Transverse colon (tissue), 4 donors: ENCODE measurements at places on chromosomes 16 and 17.

DNA sequence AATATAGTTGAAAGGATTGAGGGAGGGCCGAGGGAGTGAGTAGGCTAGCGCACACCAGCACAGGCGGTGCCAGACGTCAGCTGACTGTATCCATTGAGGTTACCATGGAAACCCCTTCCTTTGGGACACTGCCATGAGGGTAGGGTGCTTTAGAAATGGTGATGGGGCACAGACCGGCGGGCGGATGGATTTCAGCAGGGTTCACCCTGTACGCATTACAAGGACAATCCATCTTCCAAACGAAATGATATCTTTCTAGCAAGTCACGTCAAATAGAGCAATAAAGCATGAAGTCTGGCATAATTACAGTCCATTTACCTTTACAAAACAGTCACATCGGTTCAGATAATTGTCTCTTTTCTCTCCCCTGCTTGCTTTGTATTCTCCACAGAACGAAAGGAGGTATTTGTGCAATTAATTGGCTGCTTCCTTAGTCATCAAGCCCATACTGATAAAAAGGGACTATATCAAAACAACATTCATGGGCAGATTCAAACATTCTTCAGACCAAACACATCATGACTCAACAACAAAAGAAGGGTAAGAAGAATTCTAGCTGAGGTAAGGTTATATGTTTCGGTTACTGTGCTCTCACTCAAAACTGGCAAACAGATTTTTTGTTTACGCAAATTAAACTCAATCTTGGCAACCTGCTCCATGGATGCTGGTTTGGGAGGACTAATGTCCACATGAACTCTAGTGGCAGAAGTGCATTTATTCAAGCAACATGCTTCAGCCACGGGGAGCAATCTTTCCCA is 140.6 kb downstream of the CDK5R1 start:
- no peaks in the 10 kb centered on the region for H3K36me3 ChIP-seq
- H3K4me3 ChIP-seq = no peak overlapping the region
- H3K27me3 ChIP-seq = no peaks in the 10 kb centered on the region
- DNase-seq = no peak
- no peak overlapping the region for H3K27ac ChIP-seq
- H3K4me1 ChIP-seq = no peaks in the 10 kb centered on the region

- DNase-seq = no peak
- H3K4me3 ChIP-seq = no peak overlapping the region
- no peak overlapping the region for H3K27ac ChIP-seq
- no peaks in the 10 kb centered on the region for H3K27me3 ChIP-seq
Measured at GRCh38 chr17:78802459-78802858, 20.4 kb upstream of the CYTH1 start.

GRCh38 chr16:82888591-82889001 is 261.8 kb downstream of the CDH13 start:
- H3K27ac ChIP-seq = no peak overlapping the region
- DNase-seq = no peak

- H3K27ac ChIP-seq = no peak overlapping the region
- no peak for DNase-seq
- H3K4me1 ChIP-seq = peaks cover 14% of the 10 kb centered on the region
- no peaks in the 10 kb centered on the region for H3K36me3 ChIP-seq
- H3K27me3 ChIP-seq = no peaks in the 10 kb centered on the region
Measured at GRCh38 chr16:72098936-72099335, 5.3 kb downstream of the DHX38 start.

DNA sequence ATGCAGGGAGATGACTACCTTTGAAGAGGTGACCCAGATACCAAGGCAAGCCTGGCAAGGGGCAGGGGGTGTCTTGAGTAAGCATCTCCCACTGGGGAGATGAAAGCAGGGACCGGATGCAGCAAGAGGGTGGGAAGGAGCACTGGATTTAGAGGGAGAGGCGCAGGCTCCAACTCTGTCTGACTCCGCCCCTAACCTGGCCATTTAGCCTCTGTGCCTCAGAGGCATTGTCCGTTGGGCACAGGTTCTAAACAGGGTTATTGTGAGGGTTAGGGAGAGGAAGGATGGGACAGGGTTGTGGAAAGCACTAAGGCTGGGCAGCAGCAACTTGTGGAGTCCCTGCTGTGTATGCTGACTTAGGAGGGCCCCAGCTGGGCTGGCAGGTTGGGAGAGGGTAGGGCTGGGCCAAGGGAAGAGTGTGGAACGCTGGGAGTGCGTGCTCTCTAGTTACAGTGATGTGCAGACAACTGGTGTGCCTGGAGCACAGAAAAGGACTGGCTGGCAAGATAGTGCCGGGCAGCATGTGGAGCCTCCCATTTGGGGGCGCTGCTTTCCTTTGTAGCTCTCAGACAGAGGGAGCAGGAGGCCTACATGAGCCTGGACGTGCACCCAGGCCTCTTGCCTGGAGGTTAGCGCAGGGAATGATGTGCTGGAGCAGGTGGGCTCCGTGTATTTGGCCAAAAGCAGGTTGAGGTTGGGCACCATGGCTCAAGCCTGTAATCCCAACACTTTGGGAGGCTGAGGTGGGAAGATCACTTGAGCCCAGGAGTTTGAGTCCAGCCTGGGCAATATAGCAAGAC is 26.2 kb downstream of the TBX2 start:
- no peak overlapping the region for H3K27ac ChIP-seq
- no peaks in the 10 kb centered on the region for H3K4me1 ChIP-seq
- no peaks in the 10 kb centered on the region for H3K36me3 ChIP-seq
- H3K27me3 ChIP-seq = peaks cover 49% of the 10 kb centered on the region

GRCh38 chr16:81693744-81694303 is 85.3 kb upstream of the PLCG2 start:
- DNase-seq = no peak
- H3K4me3 ChIP-seq = no peak overlapping the region
- H3K27me3 ChIP-seq = no peaks in the 10 kb centered on the region
- H3K36me3 ChIP-seq = peaks cover 15% of the 10 kb centered on the region
- H3K4me1 ChIP-seq = peaks cover 7% of the 10 kb centered on the region
- peak overlapping the region; percentile 82 for H3K27ac ChIP-seq

DNA sequence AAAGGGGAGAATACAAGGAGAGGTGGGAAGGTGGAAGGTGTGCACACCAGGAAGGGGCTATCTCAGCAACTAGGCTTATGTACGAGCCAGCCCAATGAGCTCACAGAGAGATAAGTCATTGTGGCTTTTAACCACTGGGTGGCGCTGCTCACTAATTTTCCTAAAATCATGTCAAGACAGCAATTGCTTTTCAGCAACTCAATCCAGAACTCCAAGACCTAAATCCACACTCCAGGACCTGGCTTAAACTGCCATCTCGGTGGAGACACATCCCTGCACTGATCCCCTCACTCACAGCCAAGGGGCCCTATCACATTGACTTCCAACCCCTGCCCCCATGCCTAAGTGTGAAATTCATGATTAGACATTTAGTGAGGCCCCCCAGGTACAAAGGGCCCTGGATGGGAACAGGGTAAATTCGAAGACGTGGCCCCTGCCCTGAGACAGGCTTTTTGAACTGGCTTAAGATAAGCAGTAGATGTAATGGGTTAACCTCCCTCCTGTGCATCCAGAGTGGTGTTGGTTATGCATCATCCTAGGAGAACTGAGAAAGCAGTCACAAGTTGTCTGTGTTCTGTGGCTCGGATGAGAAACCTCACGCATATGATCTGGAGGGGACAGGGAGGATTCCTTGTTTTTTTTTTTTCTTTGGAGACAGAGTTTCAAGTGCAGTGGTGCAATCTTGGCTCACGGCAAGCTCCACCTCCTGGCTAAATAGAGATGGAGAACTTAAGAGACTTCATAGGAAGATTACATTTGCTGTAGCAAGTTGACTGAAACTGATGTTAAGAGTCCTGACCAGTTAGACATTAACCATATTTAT is 11.5 kb downstream of the CCL16 start:
- no peak overlapping the region for H3K4me3 ChIP-seq
- peak; percentile 87 for DNase-seq
- no peaks in the 10 kb centered on the region for H3K36me3 ChIP-seq
- H3K27me3 ChIP-seq = no peaks in the 10 kb centered on the region
- H3K27ac ChIP-seq = no peak overlapping the region

GRCh38 chr16:85027349-85027957 is at the start of gene KIAA0513:
Gene KIAA0513 (plus strand): TSS chr16:85027795. CDS start chr16:85067072, 39,277 bp downstream.
- no peaks in the 10 kb centered on the region for H3K27me3 ChIP-seq
- peak within 1 kb of the TSS; percentile 92 for H3K4me3 ChIP-seq
- H3K36me3 ChIP-seq = no peaks in the 10 kb centered on the region
- peaks cover 38% of the 10 kb centered on the region for H3K4me1 ChIP-seq
- H3K27ac ChIP-seq = peak within 1 kb of the TSS; percentile 91

- no peaks in the 10 kb centered on the region for H3K4me1 ChIP-seq
- H3K36me3 ChIP-seq = no peaks in the 10 kb centered on the region
- no peak overlapping the region for H3K27ac ChIP-seq
- DNase-seq = no peak
- H3K27me3 ChIP-seq = no peaks in the 10 kb centered on the region
Measured at GRCh38 chr17:81373536-81374160, 21.6 kb upstream of the BAHCC1 start.

DNA sequence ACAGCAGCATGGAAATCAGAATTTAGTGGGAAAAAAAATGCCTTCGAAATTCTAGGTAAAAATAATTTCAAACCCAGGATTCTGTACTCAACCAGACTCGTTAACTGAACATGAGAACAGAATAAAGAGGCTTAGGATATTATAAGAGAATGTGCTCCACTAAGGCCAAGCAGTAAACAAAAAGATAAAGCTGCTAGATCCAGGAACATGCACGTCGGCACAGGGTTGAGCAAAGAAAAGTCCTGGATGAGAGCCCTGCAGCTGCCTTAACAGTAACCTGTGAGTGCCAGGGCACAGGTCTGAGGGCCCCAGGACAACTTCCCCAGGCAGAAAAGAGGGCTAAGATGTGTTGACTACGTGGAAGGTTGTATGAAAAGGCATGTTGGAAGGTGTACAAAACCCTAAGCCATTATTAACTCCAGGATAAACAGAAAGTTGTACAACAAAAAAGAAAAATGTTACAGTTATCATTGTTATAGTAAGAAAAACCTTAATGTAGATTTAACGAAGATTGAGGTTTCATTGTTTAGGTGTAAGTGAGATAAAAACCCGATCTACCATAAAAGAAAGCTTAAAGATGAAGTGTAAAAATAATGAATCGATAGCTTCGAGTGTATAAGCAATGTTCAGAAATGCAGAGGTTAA is 42.3 kb upstream of the RBFOX3 start:
- peaks cover 3% of the 10 kb centered on the region for H3K4me1 ChIP-seq
- H3K36me3 ChIP-seq = no peaks in the 10 kb centered on the region
- H3K4me3 ChIP-seq = no peak overlapping the region
- peak overlapping the region; percentile 64 for H3K27ac ChIP-seq
- no peak for DNase-seq

DNA sequence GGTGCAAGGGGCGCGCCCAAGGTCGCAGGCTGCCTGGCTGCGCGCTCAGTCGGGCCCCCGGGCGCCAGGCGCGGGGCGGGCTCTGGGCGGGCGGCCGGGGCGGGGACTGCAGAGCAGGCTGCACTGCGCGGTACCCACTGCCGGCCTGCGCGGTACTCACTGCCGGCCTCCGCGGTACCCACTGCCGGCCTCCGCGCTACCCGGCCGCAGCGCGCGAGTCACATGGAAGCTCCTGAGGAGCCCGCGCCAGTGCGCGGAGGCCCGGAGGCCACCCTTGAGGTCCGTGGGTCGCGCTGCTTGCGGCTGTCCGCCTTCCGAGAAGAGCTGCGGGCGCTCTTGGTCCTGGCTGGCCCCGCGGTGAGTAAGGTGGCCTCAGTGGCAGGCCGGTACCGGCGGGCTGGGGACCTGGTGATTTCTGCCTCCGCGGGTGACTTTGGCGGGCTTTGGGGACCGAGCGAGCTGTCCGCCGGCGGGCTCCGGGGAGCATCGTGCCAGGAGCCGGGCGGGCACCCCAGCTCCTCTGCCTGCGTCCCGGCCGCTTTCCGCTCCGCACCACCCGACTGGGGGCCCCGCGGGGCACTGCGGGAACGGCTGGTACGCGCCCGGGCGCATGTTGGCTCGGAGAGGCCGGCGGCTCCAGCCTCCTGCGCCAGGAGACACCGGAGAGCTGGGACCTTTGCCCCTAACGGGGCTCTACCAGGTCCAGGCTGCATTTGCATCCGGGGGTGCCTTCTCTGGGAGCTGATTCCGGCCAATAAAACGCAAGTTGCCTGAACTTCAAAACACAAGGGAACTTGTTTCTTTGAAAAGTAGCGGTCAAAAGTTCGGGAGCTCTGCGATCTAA is at the start of gene SLC47A1:
Gene SLC47A1, plus strand, starts transcription at position 137 of the 844 bp plus-strand sequence. Its CDS starts 86 bp downstream, at position 223.
- H3K36me3 ChIP-seq = no peaks in the 10 kb centered on the region
- H3K27me3 ChIP-seq = peaks cover 57% of the 10 kb centered on the region
- DNase-seq = peak; percentile 20
- peak within 1 kb of the TSS; percentile 45 for H3K4me3 ChIP-seq

- H3K4me3 ChIP-seq = no peak overlapping the region
- H3K4me1 ChIP-seq = peaks cover 5% of the 10 kb centered on the region
- peak overlapping the region; percentile 69 for H3K27ac ChIP-seq
- H3K36me3 ChIP-seq = no peaks in the 10 kb centered on the region
Measured at GRCh38 chr17:50884439-50885311, 18.5 kb upstream of the TOB1 start.

DNA sequence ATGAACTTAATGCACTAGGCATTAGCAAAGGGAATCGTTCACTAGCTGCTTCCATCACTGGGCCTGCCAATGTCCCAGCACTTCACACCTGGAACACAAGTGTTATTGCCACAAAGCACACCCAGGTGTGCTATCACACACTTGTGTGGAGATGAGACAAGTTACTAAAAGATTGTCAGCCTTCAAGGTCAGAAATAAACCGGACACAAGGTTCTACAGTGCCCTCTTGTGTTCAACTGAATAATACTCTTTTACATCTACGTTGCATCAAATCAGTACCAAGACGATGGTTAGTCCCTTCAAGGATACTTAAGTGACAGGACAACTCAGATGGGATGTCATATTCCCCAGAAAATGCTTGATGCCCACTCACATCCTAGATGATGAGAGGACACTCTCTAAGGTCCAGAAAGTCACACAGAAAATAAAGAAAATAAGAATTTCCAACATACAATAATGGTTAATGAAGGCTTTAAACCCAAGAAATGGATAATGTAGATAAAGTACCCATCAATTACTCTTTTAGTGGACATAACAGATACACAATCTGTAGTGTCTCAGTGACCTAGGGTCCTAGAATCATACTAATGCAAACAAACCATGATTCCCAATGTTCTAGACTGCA is 16.4 kb upstream of the GLG1 start:
- no peak overlapping the region for H3K4me3 ChIP-seq
- no peaks in the 10 kb centered on the region for H3K4me1 ChIP-seq
- no peak overlapping the region for H3K27ac ChIP-seq

DNA sequence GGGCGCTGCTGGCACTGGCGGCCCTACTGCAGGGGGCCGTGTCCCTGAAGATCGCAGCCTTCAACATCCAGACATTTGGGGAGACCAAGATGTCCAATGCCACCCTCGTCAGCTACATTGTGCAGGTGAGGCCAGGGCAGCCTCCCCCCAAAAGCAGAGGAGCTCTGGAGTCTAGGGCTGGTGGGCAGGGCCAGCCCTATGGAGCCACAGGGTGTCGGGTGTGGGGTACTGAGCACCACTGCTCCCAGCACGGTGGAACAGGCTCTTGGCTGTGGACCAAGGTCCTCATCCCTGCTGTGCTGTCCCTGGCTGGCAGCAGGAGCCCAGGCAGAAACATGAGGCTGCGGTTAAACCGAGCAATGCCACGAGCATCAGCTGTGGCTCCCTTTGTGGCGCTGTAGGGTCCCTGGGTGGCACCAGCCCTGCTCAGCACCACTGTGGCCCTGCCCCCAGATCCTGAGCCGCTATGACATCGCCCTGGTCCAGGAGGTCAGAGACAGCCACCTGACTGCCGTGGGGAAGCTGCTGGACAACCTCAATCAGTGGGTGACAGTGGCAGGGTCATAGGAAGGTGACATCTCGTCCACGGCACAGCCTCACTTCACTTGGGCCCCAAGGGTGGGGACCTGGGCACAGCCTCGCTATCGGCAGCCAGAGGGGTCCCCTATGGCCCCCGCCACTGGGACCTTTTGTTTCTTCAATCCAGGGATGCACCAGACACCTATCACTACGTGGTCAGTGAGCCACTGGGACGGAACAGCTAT is 1.1 kb downstream of the DNASE1 start:
- no peaks in the 10 kb centered on the region for H3K27me3 ChIP-seq
- H3K36me3 ChIP-seq = no peaks in the 10 kb centered on the region
- DNase-seq = no peak
- H3K27ac ChIP-seq = no peak overlapping the region
- H3K4me1 ChIP-seq = no peaks in the 10 kb centered on the region
